ENCODE measurements at places on chromosomes 5 and 9. TPM values are rescaled to one million over a fixed set of nuclear protein-coding genes. Genes with fewer than 3 reads are reported as not detected.

GRCh38 chr5:170010595-170010994 lies 30.3 kb upstream of the INSYN2B start:
- DNase-seq, result no peak

The VLDLR gene
- total RNA-seq, result 121 TPM

- DNase-seq, result no peak
Observed at GRCh38 chr5:154878642-154879335, 20.4 kb downstream of the CNOT8 start.

The ASB6 gene
- 7.9 TPM for total RNA-seq

DNA sequence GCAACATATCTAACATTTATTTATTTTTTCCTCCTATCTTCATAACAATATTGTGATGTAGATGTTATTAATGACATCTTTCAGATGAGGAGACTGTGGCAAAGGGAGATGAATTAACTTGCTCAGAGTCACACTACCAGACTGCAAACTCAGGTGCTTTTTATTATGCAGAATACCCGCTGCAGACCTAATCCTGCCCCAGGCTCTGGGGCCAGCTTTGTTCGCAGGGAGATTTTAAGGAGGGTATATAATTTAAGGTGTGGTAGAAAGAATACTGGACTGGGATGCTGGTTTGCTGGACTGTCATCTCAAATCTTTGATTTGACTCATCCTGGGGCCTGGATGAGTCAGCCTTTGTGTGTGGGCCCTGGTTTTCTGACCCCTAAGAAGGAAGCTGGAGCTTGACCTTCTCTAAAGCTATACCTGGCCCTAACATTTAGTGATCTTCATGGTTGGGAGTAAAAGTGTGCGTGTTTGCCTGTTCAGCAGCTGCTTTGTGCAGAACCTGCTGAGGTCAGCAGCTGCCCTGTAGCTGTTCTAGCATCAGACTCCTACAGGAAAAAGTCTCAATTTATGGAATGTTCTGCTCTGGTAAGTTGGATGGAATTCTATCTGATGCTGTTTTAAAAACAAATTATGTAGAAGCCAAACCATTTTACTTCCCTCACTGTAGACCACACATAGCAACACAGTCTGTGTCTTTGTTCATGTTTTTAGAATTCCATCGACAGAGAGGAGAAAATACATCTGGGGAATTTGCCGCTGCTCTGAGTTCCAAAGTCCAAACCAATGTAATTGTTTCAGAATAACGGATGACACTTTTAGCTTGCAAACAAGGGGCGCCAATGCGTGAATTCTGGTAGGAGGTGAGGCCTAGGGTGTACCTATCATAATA lies 4.5 kb downstream of the SLC36A1 start:
- DNase-seq, result no peak

GRCh38 chr5:121285801-121286521 lies 565.7 kb upstream of the FTMT start:
- no peak for DNase-seq

DNA sequence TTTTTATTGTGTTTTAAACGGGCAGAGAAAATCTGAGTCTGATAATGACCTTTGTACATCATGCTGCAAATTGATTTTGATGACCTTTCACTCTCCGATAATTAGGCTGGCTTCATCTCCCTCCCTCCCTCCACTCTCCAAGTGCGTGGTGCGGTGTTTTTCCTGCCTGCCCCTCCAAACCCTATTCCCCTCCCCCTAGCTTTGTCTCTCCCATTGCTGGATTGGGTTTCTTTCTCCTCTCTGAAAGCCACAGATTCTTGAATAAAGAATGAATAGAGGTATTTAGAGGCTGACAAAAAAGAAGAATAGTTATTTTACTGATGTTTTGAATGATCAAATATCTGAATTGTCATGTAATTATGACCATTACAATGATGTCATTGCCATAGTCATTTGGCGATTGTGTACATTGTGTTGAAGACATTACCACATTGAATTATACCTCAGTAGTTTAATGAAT lies 571.1 kb upstream of the ZNF608 start:
- DNase-seq, result no peak

DNA sequence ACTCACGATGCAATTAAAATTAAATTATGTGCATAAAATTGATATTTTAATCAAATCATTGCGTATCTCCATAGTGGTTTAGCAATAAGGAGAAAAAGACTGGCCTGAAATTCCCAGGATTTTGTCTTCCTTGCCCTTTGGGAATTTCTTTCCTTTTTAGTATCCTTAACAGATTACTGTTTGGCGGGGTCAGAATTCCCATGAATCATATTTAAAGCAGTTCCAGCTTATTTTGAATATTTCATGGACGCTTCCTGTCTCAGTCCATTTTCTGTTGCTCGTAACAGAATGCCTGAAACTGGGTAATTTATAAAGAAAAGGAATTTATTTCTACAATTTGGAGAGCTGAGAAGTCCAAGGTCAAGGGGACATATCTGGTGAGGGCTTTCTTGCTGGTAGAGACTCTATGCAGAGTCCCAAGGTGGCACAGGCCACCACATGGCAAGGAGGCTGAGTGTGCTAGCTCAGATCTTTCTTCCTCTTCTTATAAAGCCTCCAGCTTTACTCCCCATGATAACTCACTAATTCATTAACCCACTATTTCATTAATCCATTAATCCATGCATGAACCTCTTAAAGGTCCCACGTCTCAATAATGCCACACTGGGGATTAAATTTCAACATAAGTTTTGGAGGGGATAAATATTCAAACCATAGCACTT lies 37.8 kb downstream of the CDH6 start:
- no peak for DNase-seq

DNA sequence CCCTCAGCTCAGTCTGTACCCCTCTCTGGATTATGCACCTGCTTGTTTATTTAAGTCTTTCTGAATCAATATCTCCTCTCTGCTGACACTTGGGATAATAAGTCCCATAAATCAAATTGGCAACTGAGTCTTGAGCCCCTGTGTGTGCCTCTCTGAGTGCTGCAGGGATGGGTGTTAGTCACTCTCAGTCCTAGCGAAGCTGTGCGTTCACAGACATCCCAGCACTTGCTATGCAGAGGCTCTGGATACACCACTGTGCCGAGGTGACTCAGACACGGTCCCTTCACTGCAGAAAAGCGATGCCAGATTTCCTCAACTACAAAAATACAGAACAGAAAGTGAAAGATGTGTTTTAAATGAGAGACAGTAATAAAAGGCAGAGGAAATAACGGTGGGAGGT lies 4.1 kb upstream of the KCNMB1 start:
- DNase-seq, result no peak

- DNase-seq, result no peak
Observed at GRCh38 chr5:174145821-174146220, 100.3 kb downstream of the NSG2 start.

The LCN10 gene
- 7.7 TPM for total RNA-seq

The GRM6 gene
- total RNA-seq, result not detected

The TPM2 gene
- 966 TPM for total RNA-seq
